ENCODE measurements at places on chromosomes 6 and 20.

DNA sequence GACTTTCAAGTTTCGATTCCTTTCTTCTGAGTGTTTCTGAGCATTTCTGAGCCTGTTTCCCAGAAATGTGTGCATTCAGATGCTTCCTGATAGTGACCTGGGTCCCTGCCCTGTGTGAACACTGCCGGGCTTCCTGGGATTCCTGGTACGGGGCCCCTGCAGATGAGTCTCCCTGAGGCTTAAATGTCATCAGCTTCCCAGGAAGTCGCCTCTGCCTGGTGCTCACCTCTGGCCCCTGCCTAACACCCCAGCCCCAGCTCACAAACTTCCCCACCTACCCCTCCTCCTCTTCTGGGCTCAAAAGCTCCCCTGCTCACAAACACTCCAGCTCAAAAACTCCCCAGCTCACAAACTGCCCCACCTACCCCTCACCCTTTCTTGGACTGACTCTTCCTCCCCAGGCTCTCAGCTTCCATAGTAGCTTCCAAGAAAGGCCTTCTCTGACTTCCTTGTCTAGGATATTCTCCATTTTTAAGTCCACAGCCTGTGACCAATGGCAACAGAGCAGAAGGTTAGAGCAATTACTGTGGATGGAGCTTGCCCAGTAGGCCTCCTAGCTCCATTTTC is 42.0 kb downstream of the TGM2 start:
- no peak for DNase-seq

DNA sequence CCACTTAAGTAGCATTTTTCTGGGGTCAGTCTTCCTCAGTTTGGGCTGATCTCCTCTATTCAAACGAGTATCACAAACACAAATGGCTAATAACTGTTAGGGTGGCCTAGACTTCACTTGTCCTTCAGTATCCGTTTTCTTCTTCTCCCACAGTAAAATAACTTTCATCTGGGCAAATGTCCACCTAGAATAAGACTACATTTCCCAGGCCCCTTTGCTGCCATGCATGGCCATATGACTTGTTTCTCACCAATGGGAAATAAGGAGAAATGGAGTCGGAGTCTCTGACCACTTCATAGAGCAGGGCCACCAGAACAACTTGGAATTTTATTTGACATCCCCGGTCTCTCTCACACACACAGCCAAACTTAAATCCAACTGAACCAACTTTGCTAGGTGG is 51.4 kb downstream of the SULF2 start:
- DNase-seq: no peak

GRCh38 chr6:129603741-129604140 is 106.2 kb downstream of the ARHGAP18 start:
- no peak for DNase-seq

DNA sequence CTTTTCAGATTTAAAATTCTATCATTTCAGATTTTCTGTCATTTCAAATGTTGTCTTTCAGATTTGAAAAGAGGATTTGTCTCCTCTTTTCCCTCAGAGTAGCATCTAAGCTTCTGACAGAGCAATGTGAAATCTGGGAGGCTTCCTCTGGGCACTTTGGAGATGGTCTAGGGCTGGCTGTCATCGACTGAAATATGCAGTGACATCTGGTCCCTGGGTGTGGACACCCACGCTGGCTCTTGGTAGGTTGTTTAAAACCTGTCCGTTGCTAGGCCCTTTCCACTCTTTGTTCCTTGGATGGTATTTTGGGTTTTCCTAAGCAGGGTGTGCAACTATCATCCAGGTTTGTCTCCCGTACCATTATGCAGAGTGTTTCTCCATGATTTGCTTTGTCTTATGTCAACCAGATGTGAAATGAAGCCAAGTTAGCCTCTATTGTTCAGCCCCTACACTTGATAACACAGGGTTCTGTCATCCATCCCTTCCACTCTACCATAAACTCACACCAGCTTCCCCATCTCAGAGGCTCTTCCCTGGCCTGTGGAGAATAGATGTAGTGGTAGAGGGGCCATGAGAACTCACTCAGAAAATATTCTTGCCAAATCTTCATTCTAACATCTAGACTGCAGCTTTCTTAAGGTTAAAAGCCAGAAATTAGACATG is 5.0 kb upstream of the VIP start:
- DNase-seq: no peak

- peak; percentile 54 for DNase-seq
Observed at GRCh38 chr6:144659202-144660182, 374.4 kb downstream of the UTRN start.

DNA sequence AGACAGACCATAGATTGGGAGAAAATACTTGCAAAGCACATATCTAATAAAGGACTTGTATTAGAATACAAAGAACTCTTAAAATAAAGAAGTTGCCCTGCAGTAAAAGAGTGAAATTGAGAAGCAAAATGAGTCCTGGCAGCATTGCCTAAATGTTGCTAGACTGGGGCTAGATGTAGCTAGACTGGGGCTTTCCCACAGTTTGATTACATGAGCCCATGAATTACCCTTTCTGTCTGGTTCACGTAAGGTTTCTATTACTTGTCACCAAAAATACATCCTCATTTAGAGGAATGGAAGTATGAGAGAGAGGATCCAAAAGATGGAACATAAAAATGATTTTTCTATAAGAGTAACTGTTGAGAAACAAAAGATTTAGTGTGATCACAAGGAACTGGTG is 57.6 kb upstream of the CCDC28A start:
- DNase-seq: no peak

DNA sequence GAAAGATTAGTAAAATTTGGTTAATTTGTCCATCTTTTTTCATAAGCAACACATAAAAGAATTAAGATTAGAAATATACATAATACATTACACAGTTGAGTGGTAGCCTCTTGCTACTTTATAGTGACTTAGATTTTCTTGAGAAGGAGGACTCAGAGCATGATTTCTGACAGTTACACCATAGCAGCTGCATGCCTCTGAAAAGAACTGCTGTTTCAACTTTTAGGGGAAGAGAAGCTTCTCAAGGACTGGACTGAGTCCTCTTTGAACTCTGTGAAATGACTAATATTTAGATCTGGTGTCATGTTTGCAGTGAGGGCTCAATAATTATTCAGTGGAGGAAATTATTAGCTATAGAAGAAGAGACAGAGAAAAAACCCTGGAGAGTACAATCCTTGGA is 272.5 kb downstream of the BTBD9 start:
- no peak for DNase-seq

DNA sequence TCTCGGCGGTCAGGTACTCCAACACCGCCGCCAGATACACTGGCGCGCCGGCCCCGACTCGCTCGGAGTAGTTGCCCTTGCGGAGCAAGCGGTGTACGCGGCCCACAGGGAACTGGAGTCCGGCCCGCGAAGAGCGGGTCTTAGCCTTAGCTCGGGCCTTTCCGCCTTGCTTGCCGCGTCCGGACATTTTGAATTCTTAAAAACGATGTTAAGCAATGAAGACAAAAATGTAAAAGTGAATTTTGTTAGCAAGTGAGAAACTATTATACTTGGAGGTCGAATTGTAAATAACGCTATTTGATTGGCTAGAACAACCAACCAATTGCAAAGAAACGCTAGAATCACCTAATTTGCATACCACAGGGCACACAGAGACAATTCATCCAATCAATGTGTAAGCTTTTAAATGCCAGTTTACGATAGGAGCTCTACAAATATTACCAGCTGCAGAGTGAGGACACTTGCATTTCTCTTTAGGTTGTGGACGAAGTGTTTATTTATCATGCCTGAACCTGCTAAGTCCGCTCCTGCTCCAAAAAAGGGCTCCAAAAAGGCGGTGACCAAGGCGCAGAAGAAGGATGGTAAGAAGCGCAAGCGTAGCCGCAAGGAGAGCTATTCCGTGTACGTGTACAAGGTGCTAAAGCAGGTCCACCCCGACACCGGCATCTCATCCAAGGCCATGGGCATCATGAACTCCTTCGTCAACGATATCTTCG is 112.0 kb downstream of the HFE start:
- DNase-seq: peak; percentile 84

DNA sequence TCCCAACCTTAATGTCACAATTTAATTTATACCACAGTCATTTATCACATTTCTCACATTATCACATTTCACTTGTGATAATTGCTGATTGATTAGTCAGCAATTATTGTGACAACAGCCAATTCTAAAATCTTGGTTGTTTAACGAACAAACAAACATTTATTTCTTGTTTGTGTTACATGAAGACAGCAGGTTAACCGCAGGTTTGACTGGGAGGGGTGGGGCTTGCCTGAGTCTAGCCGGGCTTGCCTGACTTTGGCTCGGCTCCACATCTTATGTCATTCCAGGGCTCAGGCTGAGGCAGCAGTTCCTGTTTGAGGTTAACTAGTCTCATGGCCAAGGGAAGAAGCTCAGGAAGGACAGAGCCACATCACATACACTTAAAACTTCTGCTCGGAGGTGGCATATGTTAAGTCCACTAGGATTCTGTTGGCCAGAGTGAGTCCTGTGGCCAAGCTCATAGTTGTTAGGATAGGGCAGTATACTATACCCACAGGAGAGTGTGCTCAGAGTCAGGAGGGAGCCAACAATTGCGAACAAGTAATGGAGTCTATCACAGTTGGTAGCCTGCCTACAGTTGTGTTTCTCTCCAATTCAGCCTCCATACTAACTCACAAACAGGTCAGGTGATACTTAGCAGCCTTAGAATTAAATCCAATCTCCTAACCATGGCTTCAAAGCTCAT is 90.0 kb upstream of the IFNGR1 start:
- DNase-seq: peak; percentile 62

DNA sequence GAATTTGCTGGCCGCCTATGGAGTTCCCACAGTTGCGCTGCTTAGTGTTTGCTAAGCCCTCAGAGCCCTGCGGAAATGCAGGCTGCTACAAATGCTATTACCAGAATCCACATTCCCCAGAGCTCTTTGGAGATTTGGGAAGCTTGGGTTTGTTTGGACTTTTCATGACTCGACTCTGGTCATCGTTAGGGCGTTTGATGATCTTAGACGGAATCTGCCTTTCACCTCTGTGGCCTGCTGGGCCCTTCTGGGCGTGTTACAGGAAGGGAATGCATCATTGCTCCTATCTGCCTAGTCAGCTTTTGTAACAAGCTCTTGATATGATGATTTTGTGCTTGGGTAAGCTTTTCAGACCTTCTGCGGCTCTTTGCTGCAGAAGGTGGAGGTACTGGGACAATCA is 50.8 kb downstream of the EYA2 start:
- DNase-seq: no peak

GRCh38 chr20:40293740-40294139 is 395.3 kb downstream of the MAFB start:
- no peak for DNase-seq

GRCh38 chr6:166605752-166606151 is 19.3 kb upstream of the RAMACL start:
- no peak for DNase-seq

- DNase-seq: peak; percentile 88
Observed at GRCh38 chr6:162964488-162965140, 236.8 kb downstream of the PACRG start.

- no peak for DNase-seq
Observed at GRCh38 chr6:77292564-77293546, 170.4 kb downstream of the HTR1B start.
